ENCODE measurements at places on chromosomes 6 and 20.

- no peak for DNase-seq
Measured at GRCh38 chr6:32858194-32858593, 4.2 kb downstream of the PSMB9 start.

GRCh38 chr6:143901885-143902750 is 37.8 kb downstream of the ZC2HC1B start:
- no peak for DNase-seq

- DNase-seq, result no peak
Measured at GRCh38 chr6:6057442-6058053, 50.8 kb upstream of the NRN1 start.

- DNase-seq, result no peak
Measured at GRCh38 chr6:30600451-30600961, 16.5 kb downstream of the PPP1R10 start.
